ENCODE measurements at places on chromosomes 7 and 10. TPM values are rescaled to one million over a fixed set of nuclear protein-coding genes. Genes with fewer than 3 reads are reported as not detected.

DNA sequence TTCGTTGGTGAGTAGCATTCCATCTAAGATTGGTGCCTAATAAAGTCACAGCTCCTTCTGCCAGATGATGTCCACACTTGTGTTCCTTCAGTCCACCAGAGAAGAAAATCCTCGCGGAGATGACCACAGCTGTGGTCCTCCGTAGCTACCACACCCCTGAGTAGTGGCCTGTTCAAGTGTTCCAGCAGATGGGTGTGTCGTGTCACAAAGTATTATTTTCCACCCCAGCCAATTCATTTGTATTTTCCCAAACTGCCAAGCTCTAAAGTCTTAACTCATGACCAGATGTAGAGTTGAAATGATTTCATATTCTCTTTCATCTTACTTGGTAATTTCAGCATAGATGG lies 251.3 kb upstream of the TCF7L2 start:
- no peak for DNase-seq

GRCh38 chr10:21135023-21135931 lies 238.2 kb upstream of the NEBL start:
- no peak for DNase-seq

DNA sequence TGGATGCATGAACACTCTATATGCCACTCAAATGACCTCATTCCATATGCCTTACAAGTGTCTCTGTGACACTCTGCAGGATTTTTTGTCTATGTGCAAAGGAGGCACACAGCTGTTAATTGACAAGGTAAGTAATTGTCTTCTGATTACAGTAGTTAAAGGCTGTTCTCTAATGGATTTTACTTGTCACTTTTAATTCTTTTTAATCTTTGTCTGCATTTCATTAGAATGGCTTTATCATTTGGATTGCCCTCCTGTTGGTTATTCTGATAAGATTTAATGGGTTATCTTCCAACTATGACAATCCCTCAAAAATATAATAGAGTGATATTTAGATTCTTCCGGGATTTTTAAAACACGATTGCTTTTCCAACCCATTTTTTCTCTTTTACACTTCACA lies 290.0 kb upstream of the TEX47 start:
- no peak for DNase-seq

DNA sequence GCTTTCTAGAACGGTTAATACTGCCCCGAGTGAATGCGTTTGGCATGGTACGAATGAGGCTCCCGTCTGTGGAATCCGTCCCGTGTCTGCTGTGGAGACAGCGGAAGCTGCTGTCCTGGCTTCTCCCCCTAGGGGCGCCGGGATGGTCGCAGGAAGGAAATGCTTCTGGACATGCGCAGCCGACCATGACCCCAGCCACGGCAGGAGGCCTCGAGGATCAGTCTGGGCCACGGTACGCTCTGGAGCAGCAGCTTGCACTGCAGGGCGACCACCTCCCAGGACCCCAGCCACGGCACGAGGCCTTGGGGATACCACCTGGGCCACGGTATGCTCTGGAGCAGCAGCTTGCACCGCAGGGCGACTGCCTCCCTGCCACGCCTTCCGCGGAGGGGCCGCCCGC lies 107.9 kb downstream of the CYTH3 start:
- no peak for DNase-seq

- no peak for DNase-seq
Measured at GRCh38 chr10:14926722-14927416, 27.0 kb downstream of the DCLRE1C start.

The VPS50 gene
- total RNA-seq, result 14.1 TPM

All from activated T-cell treated with anti-CD3 and anti-CD28 coated beads, Interleukin-2, amount 50 U/mL, for 4 hours (primary cell).